ENCODE measurements at places on chromosomes 11 and 22.

- no peak for DNase-seq
These were observed 438.1 kb downstream of the SOX6 start for GRCh38 chr11:15918212-15918611.

GRCh38 chr11:109071712-109072524 lies 350.1 kb upstream of the C11orf87 start:
- DNase-seq, result peak; percentile 44

DNA sequence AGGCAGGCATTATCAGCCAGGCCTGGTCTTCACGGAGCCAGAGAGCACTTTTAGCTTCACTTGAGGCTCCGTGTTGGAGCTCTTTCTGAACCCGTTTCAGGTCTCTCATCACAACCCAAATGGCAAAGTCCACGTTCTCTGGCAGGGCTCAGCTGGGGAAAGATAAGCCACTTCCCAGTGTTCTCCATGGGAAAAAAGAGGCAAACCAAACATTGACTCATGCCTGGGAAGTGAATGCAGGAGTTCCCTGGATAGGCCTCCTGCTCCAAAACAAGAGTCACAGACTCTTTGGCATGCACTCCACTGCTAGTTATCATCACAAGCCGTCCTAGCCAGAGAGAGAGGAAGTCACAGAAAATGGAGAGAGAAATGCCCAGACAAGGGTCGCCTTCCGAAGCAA lies 11.6 kb downstream of the OPCML start:
- DNase-seq, result no peak

- no peak for DNase-seq
These were observed 480.5 kb downstream of the MIAT start for GRCh38 chr22:27137871-27138337.
